NCI-H345 (cell line): ENCODE measurements at places on chromosomes 12 and 14.

GRCh38 chr12:2267703-2268470 lies 215.1 kb downstream of the CACNA1C start:
- DNase-seq: no peak

DNA sequence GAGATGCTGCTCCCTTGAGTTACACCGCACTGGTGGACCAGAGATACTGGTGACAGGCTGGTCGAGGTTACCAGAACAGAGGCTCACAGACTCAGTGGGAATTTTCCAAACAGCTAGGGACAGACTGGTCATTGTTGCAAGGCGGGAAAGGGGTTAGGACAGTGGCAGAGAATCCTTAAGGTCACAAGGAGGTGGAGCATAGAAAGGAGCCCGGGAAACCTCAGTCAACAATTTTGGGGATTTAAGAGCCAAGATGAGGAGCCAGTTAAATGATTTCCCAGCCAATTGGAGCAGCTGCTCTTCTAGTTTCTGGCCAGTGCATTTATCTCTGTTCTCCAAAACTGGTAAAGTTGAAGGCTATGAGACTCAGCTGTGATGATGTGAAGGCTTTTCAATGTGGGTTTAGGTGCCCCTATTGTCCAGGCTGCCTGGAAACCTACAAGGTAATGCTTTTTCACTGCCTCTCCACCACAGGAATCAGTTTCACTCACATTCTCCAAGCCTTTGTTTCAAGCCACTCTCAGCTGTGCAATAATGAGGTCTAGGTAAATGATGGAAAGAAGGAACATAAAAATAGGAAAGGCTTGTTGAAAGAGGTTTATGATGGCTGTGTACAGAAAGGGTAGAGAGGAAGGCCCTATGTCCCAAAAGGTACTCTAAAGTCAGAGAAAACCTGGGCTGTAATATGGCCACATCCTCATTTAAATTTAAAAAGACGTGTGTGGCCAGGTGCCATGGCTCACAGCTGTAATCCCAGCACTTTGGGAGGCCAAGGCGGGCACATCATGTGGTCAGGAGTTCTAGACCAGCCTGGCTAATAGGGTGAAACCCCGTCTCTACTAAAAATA lies 7.0 kb upstream of the TNS2 start:
- DNase-seq: no peak

GRCh38 chr14:33218026-33218425 lies 279.3 kb downstream of the NPAS3 start:
- DNase-seq: no peak

GRCh38 chr12:57881475-57881874 lies 34.9 kb upstream of the CTDSP2 start:
- DNase-seq: no peak

DNA sequence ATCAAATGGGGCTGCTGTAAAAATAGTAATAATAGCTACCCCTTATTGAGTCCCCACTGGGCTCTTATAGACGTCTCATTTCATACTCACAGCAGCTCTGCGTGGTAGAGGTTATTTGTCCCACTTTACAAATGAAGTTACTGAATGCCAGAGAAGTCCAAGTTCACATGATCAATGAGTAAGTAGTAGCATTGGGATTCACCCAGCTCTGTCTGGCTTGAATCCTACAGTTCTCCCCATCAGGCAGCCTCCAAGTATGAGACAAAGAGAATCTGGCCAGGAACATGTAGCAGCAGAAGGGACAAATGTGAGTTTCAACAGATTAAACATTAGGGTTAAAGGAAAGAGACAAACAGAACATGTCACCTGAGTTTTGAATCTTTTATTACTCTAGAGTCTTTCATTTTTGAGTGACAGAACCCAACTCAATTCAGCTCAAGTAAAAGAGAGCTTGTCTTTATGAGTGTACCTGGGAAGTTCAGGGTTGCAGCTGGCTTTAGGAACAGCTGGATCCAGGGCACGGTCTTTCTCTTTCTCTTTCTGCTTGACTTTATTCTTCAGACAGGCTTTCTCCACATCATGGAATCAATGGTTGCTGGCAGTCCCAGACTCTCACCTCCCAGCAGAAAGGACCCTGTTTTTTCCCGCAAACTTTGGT lies 64.1 kb upstream of the JDP2 start:
- DNase-seq: no peak

GRCh38 chr12:123937707-123938591 lies 34.7 kb downstream of the CCDC92 start:
- no peak for DNase-seq

DNA sequence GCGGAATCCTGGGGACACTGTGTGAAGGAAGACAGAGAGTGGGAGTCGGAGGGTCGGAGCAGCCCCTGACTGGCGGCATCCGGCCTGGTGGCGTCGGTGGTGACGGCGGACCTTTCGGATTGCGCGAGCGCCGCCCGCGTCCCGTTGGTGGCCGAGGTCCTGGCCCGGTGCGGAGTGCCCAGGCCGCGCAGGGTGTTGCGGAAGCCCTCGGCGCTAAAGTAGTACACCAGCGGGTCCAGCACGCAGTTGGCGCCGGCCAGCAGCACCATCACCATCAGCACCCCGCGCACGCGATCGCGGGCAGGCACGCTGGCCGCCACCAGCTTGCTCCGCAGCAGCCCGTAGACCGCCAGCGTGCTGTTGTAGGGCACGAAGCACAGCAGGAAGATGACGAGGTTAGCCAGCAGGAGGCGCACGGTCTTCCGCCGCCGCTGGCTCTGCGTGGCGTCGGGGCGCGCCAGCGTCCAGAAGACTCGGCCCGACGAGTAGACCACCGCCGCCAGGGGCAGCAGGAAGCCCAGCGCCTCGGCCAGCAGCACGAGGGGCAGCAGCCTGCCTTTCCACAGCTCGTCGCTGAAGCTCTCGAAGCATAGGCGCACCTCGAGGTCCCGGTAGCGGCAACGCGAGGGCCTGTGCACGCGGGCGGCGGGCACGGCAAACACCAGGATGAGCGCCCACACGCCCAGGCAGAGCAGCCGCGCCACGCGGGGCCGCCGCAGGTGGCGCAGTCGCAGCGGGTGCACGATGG lies 13.1 kb upstream of the CHD4 start:
- DNase-seq: no peak

DNA sequence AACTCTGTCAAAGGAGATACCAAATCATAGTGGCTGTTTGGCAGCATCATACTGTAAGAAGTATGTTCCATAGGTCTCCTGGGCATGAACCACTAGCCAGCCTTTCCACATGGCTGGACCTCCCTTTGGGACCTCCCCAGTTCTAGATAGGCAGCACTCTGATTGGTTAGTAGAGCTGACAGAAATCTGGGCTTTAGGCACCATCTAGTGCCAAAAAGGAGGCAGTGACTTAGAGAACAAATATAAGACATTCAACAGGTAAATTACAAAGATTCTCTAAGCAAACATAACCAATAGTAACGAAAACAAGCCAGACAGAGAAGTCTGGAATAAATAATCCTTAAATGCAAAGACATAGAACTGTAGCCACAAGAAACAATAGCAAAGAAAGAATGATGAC lies 148.0 kb upstream of the PDE3A start:
- DNase-seq: no peak

GRCh38 chr12:53067074-53067992 lies 11.9 kb downstream of the SPRYD3 start:
- DNase-seq: no peak

DNA sequence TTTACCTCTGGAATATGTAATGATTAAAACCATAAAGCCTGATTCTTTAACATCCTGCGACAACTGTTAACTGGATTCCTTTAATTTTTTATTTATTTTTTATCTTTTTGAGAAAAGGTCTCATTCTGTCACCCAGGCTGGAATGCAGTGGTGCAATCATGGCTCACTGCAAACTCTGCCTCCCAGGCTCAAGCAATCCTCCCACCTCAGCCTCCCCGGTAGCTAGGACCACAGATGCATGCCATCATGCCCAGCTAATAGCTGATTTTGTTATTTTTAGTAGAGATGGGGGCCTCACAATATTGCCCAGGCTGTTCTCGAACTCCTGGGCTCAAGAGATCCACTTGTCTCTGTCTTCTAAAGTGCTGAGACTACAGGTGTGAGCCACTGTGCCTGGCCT lies 3.7 kb downstream of the MYBPC1 start:
- no peak for DNase-seq

DNA sequence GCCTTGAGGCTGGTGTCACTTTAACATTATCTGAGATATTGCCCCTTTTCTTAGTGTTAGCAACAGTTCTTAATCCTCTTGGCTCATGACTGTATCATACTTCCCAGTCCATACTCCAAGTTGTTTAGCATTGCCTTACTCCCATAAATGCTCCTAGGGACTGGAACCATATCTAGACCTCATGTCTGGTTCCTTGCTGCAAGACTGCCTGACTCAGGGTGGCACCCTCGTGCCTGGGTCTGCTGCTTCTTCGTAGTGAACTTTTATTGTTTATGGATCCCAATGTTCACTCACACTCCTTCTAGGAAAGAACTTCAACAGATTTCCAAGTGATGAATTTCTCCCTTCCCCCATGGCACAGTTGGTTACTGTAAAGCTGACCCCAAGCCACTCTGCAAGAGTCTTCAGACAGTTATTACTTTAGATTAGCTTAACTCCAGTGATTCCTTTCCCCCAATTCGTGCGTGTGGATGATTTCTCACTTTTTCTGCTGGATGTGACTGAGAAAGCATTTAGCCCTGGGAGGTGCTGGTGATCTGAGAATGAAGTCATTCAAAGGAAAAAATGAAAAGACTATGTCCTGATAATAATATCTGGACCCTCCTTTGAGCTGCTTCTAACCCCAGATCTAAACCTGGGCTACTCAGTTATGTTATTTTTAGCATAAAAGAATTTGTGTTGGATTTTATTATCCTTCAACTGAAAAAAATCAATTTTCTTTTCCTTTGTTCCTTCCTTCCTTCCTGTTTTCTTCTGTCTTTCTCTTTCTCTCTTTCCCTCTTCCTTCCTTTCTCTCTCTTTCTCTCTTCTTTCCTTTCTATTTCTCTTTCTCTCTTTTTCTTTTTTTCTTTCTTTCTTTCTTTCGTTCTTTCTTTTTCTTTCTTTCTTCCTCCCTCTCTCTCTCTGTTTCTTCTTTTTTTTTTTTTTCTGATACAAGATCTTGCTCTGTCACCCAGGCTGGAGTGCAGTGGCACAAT lies 47.5 kb upstream of the PPP1R12A start:
- DNase-seq: no peak

DNA sequence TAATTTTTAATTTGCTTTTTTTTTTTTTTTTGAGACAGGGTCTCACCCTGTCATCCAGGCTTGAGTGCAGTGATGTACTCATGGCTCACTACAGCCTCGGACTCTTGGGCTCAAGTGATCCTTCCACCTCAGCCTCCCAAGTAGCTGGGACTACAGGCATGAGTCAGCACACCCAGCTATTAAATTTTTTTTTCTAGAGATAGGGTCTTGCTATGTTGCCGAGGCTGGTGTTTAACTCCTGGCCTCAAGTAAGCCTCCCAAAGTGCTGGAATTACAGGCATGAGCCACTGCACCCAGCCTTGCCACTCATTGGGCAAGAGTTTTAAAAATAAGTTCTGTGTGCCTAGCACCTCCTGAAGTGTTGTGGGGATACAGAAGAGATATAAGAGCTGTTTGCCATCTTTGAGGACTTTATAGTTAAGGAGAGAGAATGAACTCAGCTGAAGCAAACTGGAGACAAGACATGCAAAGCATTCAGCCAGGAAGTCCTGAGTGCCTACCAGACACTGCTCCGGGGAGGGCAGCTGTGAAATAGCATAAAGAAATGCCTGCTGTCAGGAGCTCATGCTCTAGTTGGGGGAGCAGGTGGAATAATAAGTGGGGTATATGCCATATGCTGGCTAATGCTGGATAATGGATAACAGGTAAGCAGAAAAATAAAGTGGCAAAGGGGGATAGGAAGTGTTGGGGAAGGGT lies 15.0 kb upstream of the EMP1 start:
- DNase-seq: no peak

GRCh38 chr14:69363055-69363454 lies 35.0 kb downstream of the ERH start:
- DNase-seq: no peak

- DNase-seq: no peak
Observed at GRCh38 chr12:89424389-89424788, 72.1 kb upstream of the DUSP6 start.

DNA sequence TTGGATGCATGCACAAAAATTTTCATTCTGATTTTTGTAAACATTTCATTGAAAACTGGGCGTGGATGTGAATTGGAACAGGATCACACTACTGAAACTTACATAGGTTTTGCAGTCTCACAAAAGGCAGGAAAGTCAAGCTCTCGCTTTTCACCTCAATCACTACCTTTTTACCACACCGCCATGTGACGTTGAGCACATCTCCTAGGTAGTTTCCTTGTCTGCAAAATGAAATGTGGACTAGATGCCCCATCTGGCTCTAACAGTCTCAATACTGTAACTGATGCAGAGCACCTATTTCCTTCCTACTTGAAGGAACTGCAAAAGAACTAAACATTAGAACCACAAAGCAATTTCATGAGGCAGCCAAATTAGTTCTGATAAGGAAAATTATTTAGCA lies 4.4 kb upstream of the YY1 start:
- DNase-seq: no peak

- no peak for DNase-seq
Observed at GRCh38 chr14:91926131-91926890, 21.2 kb downstream of the FBLN5 start.

DNA sequence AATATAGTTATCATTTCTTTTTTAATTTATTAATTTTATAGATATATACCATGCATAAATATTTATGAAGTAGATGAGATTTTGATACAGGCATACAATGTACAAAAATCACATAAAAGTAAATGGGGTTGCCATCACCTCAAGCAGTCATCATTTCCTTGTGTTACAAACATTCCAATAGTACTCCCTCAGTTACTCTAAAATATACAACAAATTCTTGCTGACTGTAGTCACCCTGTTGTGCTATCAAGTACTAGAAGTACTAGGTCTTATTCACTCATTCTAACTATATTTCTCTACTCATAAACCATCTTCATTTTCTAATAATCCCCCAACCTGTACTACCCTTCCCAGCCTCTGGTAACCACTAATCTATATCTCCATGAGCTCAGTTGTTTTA lies 432.6 kb upstream of the SYT1 start:
- DNase-seq: no peak

GRCh38 chr12:94749890-94750289 lies 99.5 kb upstream of the TMCC3 start:
- DNase-seq: no peak

DNA sequence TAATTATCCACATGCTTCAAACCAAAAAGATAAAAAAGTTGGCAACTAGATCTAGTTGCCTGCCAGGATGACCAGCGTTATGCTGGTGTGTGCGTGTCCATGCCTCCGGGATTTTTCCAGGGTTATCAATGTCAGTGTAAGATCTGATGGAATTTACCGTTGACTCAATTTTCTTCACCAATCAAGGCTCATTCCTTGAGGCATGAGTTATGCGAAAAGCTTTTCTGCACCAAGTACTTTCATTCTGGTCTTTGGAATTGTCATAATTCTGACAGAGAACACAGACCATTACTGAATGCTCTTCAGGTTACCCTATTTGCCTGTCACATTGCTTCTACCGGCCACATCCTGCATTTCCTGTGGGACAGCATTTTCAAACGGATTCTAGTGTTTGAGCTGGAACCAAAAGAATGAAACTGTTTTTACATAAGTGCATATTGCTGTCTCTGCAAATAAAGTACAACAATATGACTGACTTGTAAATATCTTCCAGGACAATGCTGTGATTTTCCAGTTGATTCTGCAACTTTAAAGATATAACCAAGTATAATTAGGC lies 91.8 kb downstream of the DUSP16 start:
- DNase-seq: no peak
